ENCODE measurements at places on chromosomes 12 and 14.
A peak's percentile ranks its signal among the peaks of the same experiment; 100 is the strongest.

DNA sequence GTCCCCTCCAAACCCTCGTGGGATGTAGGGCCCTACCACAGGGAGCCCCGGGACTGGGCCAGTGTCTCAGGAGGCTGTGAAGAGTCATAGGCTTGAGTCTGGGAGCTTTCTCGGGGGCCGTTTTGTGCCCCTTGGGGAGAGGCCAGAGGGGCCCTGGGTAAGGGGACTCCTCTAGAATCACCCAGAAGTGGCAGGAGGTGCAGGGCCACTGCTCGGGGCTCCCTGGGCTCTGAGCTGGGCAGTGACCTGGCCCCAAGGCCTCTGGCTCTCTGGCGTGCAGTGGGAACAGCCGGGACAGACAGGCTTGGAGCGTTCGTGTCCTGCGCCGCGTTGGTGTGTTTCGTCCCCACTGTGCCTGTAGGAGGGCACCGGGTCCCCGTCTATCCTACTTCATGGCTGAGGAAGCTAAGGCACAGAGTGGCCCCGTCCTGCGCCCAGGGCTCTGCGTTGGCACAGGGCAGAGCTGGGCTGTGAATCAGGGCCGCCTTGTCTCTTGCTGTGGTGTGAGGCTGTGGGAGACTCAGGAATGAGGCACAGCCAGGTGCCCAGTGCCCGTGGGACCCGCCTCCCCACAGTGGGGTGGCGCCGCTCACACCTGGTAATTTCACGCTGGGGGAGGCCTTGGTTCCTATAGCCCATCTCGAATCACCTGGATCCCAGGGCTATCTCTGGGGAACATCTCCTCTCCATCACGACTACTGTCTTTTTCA, 23.8 kb upstream of the KIF26A start:
- DNase-seq, result no peak

- DNase-seq, result no peak
Observed at GRCh38 chr14:89217891-89218290, 199.1 kb downstream of the FOXN3 start.

DNA sequence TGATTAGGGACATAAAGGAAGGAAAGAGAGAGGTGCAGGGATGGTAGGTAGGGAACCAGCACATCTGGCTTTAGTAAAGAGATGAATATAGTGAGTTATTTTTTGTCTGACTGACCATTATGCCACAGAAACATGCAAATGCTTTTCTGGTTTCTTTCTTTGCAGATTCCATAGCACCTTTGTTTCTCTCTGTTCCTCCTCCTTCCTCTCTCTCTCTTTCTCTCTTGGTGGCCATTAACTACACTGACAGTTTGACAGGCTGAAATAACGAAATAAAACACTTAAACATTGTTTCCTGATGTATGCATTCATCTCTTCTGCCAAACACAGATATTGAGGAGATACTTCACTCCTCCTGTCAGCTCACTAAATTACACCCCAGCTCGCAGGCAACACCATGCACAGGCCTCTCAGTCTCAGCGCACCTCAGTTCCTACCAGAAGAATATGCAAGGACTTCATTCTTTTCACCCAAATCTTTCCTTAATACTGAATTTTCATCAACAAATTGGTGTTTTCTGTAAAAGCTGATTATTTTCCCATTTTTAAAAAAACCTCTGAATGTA, 406.9 kb upstream of the SOX5 start:
- DNase-seq, result no peak

- no peak for DNase-seq
Observed at GRCh38 chr12:125467363-125467762, 402.1 kb downstream of the AACS start.

DNA sequence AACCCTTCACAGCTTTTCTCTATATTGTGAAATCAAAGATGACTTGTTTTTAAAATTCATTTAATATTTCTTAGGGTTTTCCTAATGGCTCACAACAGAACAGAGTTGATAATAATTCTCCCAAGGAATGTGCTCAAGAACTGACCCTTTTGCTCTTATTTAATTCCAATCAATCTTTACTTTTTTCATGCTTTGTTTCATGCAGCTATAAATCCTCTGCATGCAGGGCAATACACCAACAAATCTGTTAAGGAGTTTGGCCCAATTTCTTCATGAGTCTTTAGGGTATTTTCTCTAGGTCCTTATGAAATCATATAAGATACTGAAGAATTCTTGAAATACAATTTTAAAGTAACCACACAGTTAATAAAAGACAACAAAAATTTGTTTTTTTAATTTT, 264.2 kb downstream of the SLC6A15 start:
- DNase-seq, result no peak

DNA sequence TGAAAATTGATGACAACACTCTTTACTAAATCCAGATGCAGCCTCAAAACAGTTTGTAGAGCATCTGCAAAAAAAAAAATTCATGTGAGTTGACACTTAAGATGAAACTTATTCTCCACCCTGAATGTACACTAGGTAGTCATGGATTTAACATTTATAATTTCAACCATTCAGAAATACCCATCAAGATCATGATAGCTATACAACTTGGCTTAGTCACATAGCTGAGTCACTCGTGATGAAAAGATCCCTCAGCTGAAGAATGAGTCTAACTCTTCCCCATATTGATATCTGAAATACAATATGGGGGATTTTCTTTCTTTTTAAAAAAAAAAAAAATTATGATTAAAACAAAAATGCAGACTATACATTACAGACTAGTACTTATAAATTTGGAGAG, 104.8 kb upstream of the PLEKHG7 start:
- DNase-seq, result no peak

DNA sequence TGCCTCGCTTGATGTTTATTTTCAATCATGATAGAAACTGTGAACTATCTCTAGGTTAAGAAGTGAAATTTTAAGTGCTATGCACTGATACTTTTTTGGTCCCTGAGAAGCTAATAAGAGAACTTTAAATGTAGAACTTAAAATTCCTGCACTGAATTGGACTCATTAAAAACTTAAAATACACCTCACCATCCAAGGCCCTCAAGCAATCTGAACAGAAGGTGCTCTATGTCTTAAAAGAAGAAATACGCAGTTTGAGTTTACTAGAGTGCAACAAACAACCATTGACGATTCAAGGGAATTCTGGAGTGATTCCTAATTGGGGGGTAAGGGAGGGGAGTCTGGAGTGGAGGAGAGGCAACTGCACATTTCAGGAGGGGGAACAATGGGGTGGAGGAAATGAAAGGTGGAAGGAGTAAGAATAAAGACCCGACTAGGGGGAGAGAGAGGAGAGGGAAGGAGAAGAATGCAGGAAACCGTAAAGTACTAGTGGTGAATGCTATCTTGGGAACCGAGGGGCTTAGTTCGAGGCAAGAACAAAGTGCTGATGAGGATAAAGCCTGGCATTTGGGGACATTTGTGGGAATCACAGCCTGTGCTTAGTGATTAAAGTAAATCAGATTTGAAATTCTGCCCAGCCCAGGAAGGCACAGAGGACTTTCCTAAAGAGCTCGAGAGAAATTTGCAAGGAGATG, 389.7 kb downstream of the AACS start:
- no peak for DNase-seq

GRCh38 chr14:67514203-67514607, 18.9 kb upstream of the PLEKHH1 start:
- no peak for DNase-seq

DNA sequence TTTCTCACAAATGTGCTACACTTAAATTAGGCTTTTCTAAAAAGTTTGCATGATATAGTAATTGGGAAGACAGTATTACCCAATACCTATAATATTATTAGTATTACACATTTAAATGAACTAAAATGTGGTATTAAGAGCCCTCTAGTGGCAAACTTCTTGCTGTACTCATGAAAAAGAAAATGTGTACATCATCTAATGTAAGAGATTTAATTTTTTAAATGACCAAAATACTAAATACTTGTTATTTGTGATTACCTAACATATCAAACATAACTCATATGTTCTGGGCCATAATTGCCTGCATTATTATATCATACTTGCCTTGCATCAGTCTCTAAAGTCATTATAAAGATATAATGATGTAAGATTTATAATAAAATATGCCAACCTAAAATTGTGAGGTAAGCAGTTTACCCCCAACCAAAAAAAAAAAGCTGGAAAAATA, 64.2 kb downstream of the DNAI7 start:
- DNase-seq, result peak; percentile 37

- peak; percentile 43 for DNase-seq
Observed at GRCh38 chr12:50765095-50765911, 1.4 kb downstream of the ATF1 start.

GRCh38 chr14:93548102-93548843, 117.5 kb downstream of the UNC79 start:
- no peak for DNase-seq

DNA sequence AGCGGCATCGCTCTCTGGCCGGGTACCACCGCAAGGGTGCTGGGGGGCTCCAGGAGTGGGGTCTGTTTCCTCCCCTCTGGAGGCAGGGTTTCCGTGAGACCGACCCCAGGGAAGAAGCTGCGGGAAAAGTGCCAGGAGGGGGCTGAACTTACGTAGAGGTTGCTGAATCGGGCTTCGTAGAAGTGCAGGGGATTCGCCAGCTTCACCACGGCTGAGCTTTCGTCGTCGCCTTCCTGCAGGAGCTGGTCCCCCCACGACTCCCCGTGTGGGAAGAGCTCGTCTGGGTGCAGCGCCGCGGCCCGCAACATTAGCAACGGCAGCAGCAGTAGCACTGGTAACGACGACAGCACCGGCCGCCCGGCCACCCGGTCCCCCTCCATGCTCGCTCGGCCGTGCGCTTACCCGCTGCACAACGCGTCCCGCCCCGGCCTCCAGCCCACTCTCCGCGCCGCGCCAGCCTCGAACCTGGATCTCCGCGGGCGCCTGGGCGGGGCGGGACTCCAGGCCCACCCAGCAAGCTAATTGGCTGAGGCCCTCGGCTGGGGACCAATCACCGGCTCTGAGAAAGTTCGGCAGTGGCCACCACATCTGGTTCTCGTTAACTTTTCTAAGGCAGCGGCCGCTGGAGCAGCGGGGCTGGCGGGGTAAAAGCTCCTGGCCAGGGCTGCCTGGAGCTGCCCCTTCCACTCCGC, at the start of gene NID2:
Gene NID2, minus strand, starts transcription at position 445 of the 692 bp plus-strand sequence. Its CDS starts 65 bp downstream, at position 380.
- peak; percentile 88 for DNase-seq

Data from fibroblast of the conjunctiva (primary cell).